ENCODE measurements at places on chromosomes 2 and 18. TPM values are rescaled to one million over a fixed set of nuclear protein-coding genes. Genes with fewer than 3 reads are reported as not detected.

The BOLL gene
- not detected for total RNA-seq

The MPP4 gene
- 0.65 TPM for total RNA-seq

The GRHL1 gene
- 0.37 TPM for total RNA-seq

The SERPINB12 gene
- total RNA-seq: not detected

The CREG2 gene
- total RNA-seq: 0.14 TPM

The SLC11A1 gene
- 0.14 TPM for total RNA-seq

The POTEC gene
- total RNA-seq: under 0.01 TPM

The PAIP2B gene
- 0.85 TPM for total RNA-seq
